ENCODE measurements at places on chromosomes 3 and 15.

DNA sequence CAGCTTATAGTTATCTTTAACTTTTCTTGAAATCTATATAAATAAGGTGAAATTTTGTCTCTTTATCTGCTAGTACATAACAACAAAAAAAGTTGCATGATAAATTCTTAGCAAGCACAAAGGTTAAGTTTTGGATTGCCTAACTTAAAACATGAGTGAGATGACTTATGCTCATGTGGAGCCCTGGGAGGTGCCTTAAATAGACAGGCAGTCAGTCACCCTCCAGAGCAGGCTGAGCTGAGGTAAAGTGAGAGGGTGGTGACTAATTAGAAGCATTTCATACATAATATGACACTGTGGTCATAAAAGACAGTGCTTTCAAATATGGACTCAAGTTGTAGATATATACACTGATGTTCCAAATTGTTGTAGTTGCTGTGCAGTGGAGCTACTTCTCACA is 14.6 kb upstream of the MME start:
- peak; percentile 63 for DNase-seq

- peak; percentile 72 for DNase-seq
These were observed 301.2 kb downstream of the MECOM start for GRCh38 chr3:169362301-169362700.

DNA sequence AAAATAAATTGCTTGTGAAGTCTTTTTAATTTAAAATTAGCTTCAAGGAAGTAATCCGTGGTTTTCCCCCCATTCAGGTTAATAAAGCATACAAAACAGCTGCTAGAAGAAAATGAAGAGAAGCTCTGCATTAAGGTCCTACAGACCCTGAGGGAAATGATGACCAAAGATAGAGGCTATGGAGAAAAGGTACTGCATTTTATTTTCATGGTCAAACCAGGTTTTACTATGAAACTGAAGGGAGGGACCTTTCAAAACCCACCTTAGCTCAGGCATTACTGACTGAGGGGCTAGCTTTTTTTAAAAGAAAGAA is 218.5 kb downstream of the ITPR1 start:
- no peak for DNase-seq

DNA sequence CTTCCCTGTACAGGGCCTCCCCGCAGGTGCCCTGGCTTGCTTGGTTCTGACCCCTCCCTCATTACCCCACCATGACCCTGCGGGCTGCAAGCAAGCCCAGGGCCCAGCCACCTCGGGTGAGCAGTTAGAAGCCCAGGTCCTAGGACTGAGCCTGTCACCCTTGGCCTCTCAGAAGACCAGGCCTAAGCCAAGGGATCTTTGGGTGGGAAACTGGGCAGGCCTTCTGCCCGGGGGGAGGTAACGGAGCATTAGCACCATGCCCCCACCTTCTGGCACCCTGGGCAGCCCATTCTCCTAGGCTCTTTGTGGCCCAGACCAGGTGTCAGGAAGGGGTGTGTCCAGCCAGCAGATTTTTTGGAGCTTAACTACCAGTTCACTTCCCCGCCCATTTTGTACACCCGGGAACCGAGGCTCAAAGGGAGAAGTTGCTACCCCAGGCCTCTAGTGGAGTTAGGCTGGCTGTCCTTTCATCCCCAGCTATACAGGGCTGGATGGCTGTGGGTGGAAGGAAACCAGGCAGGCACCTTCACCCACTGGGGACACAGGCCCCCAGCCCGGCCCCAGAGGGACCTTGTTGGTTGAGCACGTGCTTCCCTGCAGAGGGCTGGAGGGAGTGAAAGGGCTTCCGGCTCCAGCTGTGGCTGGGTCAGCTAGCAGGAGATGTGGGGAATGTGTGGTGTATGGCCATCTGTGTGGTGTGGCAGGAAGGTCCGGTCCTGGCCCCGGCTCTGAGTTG is 1.4 kb downstream of the CSK start:
- DNase-seq: no peak

- no peak for DNase-seq
These were observed 15.1 kb downstream of the MGA start for GRCh38 chr15:41675337-41675736.

DNA sequence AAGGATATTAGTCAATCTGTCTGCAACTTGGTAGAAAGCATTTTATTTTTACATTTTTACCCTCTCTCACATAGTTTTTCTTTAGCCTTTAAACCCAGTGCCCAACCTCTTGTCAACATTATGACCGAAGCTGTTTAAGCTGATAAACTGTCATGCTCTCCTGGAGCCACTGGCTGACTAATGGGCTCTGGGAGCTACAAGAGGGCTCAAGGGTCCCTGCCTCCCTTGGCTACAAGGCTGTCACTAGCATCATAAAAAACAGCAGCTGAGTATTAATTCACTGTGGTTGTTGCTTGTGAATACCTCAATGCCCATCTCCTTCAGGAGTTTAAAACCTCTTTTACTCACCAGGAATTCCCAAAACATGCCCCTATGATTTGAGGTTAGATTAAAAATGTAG is 237.9 kb downstream of the ZMAT3 start:
- DNase-seq: no peak

GRCh38 chr15:41878355-41878699 is 15.5 kb downstream of the SPTBN5 start:
- DNase-seq: no peak

DNA sequence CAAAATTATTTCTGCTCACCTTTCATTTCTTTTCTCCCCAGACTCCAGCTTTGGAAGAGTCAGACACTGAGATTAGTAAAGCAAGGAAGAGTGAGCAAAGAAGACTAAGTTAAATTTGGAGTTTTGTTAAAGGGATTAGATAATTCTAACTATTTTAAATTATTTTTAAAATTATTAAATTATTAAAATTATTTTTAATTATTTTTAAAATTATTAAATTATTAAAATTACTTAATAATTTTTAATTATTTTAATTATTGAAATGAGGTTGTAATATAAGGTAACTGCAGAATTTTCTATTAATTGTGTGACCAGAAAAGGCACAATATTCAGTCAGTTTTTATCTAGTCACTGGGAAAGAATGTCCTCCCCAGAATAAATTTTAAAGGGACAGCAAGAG is 185.0 kb upstream of the EOMES start:
- no peak for DNase-seq

DNA sequence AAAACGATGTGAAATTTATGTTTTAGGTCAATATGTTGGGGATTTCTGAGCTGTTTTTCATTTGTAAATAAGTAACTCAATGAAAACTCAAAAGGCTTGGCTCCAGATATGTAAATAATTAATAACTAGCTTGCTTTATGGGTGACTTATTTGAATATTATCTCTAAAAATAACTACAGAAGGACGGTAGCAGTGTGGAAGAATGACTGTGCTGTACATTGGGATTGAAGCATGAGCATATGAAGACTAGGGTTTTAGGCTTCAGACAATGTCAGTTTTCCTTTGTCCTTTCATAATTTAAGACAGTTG is 343.9 kb downstream of the GRM7 start:
- DNase-seq: no peak

DNA sequence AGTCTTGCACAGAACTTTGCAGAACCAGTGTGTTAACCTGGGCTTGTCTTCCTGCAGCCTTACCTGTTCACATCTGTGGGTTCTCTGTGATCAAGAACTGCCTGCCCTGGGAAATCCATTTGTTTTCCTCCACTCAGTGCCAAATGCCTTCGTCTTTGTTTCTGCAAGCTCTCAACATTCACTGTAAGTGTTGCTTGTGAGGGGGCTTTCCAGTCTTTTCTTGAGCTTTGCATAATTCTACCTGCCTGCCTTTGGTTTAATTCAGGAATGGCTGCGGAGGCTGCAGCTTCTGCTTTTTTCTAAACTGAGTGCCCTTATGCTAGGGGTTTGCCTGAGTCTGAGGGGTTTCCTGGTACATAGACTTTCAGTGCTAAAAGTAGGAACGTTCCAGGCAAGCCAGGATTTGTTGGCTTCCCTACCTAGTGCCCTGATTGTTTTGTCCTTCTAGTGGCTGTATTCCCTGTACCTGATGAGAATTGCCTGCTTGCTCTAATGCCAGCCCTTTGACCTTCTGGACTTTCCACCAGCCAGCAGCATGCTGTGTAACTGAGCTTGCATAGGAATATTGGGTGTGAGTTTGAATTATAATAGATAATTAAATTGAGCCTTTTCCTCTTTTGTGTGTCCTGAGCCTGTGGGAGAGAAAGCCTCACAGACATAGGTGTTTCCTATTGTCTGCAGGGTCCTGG is 96.6 kb upstream of the CLSTN2 start:
- DNase-seq: no peak

DNA sequence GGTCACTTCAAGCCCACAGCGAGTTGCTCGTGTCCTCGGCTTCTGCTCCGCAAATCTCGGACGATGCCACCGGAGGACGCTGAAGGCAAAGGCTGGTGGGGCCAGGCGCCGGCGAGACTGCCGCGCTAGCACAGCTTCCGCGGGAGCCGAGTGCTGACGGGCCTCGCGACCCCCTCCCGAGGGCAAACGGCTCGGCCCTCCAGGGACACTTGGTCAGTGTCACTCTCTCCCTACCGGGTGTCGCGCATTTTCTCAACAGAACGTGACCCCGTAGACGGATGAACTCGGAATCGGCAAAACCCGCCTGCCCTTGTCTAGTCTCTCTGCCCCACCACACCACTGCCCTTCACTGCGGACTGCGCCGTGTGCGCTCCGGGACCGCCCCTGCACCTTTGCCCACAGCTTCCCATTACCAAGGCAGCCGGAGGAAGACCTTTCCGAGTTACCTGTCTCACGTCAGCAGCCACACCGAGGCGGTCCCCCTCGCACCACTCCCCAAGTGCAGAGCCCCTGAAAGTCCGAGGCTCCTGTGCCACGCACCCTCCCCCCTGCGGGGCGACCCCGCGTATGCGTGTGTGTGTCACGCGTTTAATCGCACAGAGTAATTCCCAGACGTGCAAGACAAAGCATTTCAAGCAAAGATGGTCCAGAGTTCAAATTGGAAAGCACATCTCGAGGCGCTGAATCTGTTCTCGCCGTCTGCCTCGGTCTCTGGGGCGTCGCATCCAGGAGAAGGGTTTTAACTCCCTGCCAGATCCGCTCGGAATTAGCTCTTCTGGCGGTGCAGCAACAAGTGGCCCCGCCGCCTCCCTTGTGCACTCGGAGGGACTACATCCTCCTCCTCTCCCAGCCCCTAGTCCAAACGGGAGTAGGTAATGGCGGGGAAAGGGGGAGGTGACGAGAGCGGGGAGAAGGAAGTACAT is 245.0 kb upstream of the TOPAZ1 start:
- DNase-seq: peak; percentile 46

GRCh38 chr3:141486496-141486745 is 406 bp upstream of the RASA2 start:
- DNase-seq: no peak

DNA sequence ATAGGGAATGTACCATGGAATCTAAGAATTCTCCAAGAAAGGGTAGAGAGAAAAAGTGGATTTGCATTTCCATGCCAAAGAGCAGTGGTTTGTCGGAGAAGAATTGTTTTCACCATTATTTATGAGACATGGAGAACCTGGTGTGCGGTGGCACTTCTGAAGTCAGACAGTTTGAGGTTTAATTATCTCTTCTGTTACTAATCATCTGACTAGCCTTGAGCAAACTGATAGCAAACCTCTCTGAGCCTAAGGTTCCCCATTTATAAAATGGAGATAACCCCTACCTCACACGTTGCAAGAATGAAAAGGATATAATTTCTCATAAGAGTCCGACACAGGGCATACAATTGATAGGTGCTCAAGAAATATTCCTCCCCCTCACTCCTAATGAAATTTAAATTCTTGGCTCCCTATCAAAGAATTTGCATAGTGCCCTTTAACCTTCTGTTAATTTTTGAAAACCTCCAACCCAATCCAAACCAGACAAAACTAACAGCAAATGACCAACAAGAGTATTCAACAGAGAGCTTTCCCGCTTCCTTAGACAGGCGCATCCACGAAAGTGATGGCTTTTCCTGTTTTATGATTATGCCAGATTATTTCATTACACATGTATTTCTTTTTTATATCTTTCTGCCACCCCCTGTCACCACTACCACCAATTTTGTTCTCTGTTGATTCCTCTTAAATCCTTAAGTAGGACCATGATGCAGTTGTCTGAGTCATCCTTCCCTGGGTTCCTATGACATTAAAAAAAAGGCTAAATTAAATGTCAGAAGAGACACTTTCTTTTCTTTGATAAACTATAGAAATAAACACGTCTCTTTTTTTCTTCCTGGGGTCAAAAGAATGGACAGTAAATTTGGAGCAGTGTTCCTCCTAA is 28.5 kb downstream of the TMEM212 start:
- no peak for DNase-seq

GRCh38 chr3:182787302-182788036 is 5.8 kb upstream of the ATP11B start:
- peak; percentile 67 for DNase-seq

GRCh38 chr3:161403251-161403650 is 31.9 kb upstream of the SPTSSB start:
- no peak for DNase-seq

- no peak for DNase-seq
These were observed 14.6 kb downstream of the C2CD4B start for GRCh38 chr15:62150445-62150844.

GRCh38 chr15:75661100-75661755 is 13.5 kb downstream of the SNX33 start:
- DNase-seq: peak; percentile 95

- DNase-seq: no peak
These were observed 133.6 kb downstream of the TPRG1 start for GRCh38 chr3:189305412-189305811.

GRCh38 chr3:45513041-45513440 is 81.5 kb upstream of the LIMD1 start:
- DNase-seq: no peak

GRCh38 chr3:143975554-143976152 is 4.0 kb downstream of the DIPK2A start:
- DNase-seq: peak; percentile 89

DNA sequence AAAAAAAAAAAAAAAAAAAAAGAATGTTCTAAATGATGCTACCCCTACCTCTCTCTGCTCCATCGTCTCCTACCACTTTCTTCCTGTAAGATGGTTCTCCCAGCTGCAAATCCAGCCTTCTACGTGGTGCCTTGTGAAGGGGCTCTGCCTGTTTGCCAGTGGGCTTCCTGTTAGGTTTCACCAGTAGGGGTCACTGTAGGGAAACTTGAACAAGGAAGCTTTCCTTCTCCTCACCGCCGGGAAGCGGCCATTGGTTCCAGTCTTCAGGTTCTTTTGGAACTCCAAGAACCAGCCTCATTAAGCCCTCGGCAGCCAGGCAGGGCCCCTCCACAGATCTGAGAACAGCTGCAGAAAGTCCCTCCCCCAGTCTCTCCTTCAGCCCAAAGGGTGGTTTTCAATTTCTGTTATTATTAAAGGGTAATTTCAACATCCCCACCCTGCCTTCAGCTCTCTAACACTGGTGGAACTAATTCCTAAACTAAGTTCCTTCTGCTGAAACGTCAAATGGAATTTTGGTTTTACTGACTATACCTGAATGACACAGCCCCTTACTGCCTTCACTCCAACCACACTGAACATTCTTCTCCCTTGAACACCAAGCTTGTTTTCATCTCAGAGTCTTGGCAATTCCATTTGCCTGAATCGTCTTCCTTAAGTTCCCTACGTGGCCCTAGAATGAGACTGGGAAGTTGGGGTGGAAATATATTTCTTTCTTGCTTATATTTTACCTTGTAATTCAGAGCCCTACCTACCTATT is 13.5 kb downstream of the MCCC1 start:
- DNase-seq: no peak

Data from fibroblast of the aortic adventitia (primary cell).